ENCODE measurements at places on chromosomes 7 and 10.

DNA sequence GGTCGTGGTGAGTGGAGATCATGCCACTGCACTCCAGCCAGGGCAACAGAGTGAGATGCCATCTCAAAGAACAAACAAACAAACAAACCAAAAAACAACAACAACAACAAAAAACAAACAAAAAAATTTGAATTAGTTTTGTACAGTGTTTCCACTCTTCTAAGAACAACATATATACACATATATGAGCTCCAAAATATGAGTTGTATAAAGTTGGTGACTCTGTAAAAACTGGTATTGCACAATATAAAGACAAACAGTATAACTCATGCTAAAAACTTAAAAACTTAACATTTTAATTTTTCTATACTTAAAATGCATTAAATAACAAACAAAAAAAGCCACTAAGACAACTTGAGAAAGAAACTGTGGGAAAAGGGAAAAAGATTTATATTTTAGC, 46.0 kb downstream of the AKR1B15 start:
- no peak for DNase-seq

DNA sequence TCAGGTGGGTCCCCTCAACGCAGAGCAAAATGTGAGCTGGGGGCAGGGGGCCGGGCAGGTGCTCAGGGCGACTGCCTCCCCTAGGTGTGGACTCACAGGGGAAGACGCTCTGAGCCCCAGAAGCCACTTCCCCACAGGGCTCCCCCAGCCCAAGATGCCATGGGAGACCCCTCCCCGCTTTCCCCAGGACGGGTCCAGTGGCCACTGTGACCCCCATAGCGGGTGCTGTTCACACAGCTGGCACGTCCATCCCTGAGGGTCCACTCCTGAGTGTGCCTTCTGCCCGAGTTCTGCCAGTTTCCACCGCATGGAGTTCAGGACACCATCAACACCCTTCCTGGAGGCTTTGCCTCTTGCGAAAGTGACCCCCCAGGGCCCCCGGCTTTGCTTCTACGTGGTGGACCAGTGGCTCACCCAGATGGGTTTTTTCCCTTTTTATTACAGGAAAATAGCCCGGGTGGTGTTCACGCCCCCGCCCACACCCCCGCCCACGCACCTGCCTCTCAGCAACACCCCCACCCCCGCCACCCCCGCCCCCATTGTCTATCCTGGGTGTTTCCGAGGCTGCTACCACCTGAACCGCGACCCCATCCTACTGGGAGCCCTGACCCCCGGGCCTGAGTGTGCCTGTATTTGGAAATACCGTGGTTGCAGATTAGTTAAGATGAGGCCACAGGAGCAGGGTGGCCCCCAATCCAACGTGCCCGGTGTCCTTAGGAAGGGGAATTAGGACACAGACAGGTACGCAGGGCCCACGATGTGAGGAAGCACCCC, 32.0 kb downstream of the ADAP1 start:
- DNase-seq: no peak

DNA sequence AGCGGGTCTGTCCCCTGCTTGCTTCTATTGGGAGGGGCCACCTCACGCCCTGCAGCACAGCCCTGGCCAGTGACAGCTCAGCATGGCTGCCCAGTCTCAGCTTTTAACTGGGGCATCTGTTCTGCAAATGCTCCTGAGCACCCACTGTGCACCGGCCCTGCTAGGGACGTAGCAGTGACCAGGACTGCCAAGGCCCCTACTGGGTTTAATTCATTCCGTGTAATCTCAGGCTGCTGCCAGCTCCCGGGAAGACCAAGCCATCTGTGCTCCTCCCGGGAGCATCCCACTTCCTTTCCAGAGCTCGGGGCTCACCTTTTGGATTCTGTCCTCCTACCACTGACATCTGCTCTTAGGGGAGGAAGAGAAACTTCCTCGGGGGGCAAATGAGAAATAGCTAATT, 85.2 kb downstream of the ADARB2 start:
- no peak for DNase-seq

DNA sequence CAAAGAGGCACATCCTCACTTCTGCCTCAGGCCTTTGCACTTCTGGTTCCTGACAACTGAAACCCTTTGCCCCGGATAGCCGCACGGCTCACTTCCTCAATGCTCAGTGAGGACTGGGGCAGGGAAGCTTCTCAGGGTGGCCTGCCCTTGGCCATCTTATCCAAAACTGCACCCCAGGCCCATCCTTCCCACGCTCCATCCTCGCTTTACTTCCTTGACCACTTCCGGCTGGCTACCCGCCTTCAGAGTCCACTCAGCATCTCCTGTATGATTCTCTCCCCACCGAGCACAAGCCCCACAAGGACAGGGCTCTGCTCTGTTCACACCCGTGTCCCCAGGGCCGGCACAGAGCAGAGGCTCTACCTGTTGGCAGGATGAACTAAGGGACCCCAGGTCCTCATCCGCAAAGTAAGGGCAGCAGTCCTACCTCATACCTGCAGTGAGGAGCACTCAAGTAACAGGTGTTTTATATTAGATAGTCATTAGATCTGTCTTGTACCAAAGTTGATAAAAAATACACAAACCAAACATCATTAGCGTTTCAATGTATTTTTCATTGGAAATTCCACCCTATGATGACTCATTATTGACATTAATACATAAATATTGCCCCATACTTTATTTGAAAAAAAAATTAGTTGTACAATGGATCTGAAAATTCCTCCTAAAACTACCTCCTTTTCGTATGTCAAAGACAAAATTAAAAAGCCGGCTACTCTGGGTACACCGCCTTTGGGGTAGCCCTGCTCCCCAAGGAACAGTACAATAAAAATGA, 35.0 kb downstream of the GNA12 start:
- DNase-seq: no peak

GRCh38 chr10:28822719-28823464, 145.6 kb downstream of the BAMBI start:
- DNase-seq: no peak

GRCh38 chr10:14384915-14385314, 54.2 kb upstream of the FRMD4A start:
- no peak for DNase-seq

GRCh38 chr10:121070275-121071070, 219.3 kb downstream of the WDR11 start:
- no peak for DNase-seq

DNA sequence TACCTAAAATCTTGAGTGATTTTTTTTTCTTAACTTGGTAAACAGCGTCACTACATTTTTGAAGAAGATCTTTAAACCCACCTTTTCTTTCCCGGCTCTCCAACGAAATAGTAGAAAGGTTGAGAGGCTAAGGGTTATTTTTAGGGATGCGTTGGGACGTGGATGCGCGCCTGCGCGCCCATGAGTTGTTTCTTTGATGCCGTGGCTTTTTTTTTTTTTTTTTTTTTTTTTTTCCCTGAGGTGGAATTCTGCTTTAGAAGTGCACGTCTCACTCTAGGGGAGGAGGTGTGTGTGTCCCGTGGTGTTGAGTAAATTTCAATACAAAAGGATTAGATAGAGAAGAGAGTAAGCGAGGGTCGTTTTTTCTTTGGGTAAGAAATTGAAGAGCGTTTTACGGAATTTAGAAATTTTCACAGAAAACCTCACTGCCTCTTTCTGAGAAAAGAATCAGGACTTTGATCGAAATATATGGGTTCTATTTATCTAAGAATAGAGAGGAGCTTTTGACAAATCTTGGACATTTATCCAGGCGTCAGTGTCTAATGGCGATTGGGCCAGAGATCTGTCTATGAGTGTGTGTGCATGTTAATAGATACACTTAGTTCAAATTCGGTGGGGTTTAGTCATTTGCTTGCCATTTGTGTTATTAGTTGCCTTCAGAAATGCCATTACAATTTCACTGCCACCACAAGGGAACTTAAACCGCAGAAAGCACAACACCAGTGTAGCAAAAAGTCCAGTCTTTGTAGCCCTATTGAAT, 1.2 kb upstream of the SP8 start:
- peak; percentile 49 for DNase-seq

DNA sequence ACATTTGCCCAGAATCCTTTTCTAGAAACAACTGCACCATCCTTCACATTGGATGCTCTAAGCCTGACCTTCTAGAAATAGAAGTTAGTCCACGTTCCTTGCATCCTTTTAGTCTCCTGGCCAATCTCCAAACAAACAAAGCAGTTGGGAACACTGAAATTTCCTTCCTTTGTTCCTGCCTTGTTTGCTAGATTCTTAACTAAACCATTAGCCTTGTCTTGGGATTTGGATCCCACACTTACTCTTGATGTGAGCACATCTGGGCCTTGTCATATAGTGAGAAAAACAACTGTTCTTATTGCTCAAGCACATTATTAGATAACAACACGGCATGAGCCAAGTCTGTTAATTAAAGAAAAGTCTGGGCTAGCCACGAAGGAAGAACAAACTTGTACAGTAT, 319.3 kb upstream of the GHITM start:
- no peak for DNase-seq

DNA sequence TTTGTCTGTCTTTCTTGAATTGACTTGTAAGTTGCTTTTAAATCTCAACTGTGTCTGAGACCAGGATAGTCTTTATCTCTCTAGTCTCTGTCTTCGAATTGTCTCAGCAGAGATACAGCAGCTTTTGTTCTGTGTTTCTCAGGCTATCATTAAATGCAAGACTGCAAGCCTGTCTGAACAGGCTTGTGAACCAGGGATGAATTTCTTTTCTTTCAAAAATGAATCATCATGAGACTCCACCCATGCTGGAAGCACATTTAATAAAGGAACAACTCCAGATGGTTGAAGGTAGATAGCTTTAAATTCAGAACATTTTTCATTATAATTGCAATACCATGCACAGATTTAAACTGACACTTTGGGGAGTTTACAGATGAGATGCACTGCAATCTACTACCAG, 155.9 kb downstream of the SEC23IP start:
- DNase-seq: no peak

GRCh38 chr10:82331716-82332115, 456.7 kb downstream of the NRG3 start:
- DNase-seq: no peak

DNA sequence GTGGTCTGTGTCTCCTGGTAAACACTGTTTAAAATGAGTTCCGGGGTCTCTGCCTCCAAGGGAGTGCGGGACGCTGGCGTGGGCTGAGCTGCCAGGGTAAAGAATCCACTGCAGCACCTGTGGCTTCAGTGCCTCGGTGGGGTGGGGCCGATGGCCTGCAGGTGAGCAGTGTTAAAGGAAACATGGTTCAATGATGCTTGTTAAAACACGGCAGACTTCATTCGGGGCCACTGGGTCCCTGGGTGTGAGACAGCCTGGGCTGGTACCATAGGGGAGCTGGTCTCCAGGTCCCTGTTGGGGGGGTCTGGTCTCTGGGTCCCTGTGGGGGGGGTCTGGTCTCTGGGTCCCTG, 24.9 kb upstream of the KNDC1 start:
- no peak for DNase-seq

- DNase-seq: no peak
Measured at GRCh38 chr7:141456711-141457110, 94.5 kb upstream of the AGK start.

DNA sequence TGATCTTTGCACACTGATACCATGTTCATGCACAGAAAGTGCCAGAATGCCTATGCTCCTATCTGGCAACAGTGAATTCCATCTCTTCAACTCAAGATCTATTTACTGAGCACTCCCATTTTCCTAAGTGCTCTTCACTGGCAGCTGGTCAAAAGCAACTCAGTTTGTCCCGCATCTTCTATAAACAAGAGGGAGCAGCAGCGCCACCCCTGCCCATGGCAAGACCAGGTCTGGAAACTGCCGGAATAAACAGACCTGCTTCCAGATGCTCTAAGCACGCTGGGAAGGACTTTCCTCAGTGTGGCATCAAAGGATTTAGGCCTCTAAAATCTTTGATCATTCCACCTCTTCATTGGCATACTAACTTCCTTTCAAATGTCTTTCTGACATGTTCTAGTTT, 104.4 kb upstream of the MACROH2A2 start:
- DNase-seq: no peak

GRCh38 chr7:148464947-148465346, 125.6 kb upstream of the C7orf33 start:
- DNase-seq: no peak

DNA sequence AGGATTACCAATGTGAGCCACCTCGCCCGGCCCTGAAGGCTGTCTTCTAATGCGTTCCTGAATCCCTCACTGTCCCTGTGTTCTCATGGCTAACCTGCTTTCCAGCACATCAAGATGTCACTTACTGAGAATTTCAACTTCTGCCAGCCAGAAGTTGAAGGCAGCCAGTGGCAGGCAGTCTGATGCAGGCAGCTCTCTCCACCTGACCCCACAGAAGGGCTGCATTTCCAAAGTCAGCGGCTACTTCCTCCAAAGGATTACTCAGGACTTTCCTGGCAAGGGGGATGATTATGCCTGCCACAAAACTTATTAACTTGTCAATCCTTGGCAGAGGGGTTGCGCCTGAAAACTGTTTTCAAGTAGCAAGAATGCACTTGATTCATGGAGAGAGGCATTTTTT, 1219.4 kb downstream of the TYW1 start:
- peak; percentile 90 for DNase-seq

GRCh38 chr7:94907026-94907810, at the start of gene PPP1R9A:
TSS of gene PPP1R9A (plus strand) at chr7:94907594. CDS start at chr7:94910114, 2,520 bp downstream.
- DNase-seq: peak; percentile 73

DNA sequence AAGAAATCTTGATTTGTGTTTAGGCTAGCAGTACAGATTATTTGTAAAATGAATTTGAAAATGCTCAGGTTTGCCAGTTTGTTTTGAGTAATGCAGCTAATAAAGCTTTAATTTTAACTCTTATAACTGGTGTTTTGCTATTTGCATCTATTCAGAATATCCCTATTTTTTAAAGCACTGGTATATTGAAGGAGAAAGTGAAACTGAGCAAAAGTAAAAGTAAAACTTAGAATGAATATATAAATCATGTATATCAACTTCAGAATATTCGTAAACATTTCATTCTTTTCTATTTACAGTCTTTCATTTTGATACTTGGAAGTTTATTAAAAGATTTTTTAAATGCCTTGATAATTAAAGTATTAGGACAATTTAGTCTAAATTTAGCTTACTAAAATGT, 26.2 kb downstream of the TASOR2 start:
- DNase-seq: no peak

DNA sequence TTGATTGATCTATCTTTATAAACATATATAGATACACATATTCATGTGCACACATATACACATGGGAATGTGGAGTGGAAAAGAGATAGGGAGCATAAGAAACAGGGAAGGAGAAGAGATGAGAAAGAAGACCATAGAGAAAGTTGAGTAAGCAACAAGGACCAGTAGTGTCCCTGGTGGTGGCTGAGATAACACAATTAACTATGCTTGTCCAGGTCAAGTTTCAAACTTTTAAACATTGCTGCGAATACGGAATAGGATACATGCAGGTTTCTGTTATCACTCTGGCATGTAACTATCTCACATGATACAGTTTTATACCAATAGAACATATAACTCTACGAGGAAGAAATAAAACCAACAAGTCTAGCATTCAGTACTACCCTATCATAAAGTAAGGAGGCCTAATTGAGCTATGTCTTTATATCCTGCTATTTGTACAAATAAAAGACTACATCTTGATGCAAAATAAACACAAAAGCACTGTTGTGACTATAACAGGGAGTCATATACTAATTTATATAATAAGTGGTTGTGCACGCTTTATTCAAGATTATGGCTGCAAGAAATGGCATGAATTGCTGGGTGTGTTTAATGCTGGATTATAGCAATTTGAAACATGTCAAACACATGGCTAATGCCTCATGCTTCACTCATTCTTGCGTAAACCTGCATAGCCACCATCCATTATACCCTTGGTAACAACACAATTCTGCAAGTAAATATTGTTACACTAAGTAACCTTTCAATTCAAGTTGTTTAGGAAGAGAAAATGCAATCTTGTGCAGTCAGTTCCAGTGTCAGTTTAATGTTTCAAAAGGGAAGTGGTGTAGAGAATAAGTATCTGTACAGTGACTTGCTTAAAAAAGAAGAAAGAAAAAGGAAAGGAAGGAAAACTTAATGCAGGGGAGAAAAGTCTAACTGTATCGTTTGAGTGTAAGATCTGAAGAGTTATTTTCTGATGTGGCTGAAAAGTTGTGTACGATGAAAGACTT, 8.2 kb downstream of the FOXP2 start:
- no peak for DNase-seq

Measured in astrocyte of the hippocampus (primary cell).